ENCODE measurements at places on chromosomes 3 and 15.

DNA sequence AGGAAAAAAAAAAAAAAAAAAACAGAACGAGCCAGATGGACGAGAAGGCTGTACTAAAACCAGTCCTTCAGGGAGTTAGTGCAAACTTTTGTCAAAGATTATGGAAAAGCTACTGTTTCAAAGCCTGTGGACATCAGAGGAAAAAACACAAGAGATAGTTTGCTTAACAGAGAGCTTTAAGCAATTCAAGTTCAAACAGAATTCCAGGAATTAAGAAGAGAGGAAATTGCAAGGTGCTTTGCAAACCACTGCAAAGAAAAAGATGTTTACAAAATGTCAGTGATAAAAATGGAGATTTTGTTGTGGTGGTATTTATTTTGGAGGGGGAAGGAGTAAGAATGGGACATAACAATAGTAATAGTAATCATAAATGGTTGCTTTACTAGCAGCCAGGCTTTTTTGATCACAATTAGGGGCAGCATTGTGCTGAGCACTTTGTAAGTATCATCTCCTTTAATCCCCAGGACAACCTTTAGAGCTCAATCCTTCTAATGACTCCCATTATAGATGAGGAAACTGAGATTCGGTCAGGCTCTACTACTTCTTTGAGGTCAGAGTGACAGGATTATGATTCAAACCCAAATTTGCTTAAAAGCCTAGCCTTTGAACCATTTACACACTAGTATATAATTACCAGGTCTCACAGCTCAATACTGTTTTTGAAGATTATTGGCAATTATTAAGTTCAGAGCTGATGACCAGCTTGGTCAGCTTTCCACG is 22.4 kb upstream of the ARHGEF3 start:
- no peak for DNase-seq

DNA sequence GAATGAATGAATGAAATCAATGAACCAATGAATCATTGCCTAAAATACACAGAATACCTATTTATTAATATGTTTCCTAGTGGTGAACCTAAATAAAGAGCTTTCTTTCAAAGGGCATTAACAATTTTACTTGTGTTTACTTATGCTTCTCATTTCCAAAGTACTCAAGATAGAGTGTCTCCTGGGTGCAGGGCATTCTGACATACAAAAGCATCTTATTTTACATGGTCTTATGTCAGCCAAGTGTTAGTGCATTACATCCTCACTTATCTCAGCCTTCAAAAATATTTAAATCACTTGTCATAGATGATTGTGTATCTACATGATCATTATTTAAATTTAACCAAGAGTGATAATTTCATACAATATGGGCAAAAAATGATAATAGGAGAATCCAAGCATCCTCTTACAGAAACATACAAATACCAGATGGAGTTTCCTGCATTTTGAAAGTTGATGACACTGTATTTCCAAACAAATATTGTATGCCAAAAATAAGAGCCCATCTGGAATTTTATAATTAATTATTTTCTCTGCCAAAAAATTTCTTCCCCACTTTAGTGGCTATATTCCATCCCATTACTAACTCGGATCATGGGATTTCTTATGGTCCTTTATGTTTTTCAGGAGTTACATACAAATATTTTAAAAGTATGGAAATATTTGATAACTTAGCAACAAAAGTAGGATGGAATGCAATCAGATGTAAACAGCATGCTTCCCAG is 279.0 kb downstream of the RBMS3 start:
- DNase-seq: no peak

GRCh38 chr15:39922462-39923092 is 2.5 kb upstream of the GPR176 start:
- DNase-seq: peak; percentile 36

- no peak for DNase-seq
These were observed 8.0 kb downstream of the ABHD10 start for GRCh38 chr3:111986800-111987199.

DNA sequence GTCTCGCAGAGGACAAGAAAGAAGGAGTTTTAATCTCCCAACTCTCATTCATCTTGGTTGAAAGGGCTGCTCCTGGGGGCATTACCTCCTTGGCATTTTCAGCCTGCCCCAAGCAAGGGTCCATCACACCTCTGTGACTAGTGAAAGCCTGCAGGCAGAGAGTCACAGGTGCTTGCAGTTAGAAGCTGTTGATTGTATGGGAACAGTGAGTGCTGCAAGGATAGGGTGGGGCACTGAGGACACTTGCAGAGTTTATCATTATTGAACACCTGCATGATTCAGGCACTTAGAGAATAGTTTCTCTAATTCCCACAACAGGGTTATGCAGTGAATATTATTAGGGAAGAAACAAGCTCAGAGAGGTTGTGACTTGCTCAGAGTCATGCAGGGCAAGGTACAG is 41.7 kb upstream of the IGF2BP2 start:
- DNase-seq: no peak

GRCh38 chr15:99586121-99586520 is 20.3 kb downstream of the MEF2A start:
- no peak for DNase-seq

- DNase-seq: no peak
These were observed 146.5 kb upstream of the UBE2E1 start for GRCh38 chr3:23659274-23659673.
